Heart right ventricle (tissue), 16 donors: ENCODE measurements at places on chromosomes 16 and 17.

DNA sequence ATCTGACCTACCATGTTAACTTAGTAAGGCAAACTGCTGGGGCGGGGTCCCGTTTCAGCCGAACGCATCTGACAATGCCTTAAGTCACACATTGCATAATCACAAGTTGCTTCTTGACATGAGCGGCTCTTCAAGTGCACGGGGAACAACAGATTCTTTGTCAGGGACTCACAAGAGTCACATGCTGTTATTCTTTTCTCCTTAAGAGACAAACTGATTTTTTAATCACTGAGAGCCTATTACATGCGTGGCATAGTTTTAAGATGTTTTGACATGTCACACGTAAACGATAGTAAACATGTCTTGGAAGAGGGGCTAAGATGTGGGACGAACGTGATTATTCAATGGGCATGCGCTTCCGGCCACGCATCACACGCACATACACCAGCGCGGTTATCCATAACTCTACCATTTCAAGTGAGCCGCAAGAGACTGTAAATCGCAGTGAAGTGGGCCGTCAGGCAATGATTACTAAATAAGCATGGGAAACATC, 63.4 kb downstream of the ADCY9 start:
- no peak for DNase-seq

DNA sequence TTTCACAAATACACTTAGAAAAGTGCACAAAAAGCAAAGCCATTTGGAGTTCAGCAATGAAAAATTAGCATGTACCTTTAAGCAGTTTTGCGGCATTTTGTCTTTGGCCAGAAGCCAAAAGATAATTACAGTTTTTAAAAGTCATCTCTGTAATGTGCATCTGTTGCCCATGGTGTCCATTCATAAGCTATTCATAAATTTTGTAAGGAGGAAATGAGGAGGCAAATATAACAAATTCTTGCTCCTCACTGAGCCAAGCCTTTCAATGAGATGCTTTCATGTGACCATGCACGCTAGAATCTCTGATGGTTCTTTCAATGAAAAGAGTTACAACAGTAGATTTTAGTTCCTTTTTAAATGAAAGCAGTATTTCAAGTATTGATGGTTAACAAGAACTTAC, 247.1 kb upstream of the MON1B start:
- DNase-seq = no peak

GRCh38 chr17:57751348-57751971, 6.4 kb upstream of the CCDC182 start:
- DNase-seq = no peak

- DNase-seq = no peak
Measured at GRCh38 chr17:48236681-48237134, 129.1 kb downstream of the SNX11 start.

DNA sequence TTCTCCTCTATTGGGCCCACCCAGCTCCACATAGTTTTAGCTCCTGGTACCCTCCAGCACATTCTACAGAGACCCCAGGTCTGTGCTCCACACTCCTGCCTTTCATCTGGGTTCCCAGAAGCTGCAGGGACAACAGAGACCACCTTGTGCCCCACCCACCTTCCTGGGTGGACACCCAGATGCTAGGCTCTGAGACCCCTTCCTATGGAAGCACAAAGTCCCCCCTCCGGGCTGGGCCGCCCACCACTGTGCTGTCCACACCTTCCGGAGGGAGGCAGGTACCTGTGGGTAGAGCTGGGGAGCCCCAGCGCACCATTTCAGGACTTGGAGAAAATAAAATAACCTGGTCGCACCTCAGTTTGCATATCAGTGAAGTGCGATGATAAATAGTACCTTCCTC, 224.9 kb upstream of the FOXF1 start:
- no peak for DNase-seq

DNA sequence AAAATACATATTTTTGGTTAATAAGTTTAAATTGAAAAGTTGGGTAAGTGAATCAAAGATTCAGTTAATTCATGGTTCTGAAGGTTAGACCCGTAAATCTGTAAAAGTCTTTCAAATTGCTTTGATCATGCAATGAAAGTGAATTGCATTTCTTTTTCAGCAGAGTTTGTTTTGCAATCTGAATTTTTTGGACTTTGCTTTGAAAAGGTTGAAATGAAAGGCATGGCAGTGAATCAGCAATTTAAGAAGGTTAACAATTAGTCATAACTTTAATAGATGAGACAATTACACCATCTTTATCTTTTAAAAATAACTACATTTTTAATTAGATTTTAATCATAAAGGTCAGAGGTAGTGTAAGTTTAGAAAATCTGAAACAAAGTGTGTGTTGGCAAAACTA, 310.9 kb upstream of the KCNJ16 start:
- no peak for DNase-seq

DNA sequence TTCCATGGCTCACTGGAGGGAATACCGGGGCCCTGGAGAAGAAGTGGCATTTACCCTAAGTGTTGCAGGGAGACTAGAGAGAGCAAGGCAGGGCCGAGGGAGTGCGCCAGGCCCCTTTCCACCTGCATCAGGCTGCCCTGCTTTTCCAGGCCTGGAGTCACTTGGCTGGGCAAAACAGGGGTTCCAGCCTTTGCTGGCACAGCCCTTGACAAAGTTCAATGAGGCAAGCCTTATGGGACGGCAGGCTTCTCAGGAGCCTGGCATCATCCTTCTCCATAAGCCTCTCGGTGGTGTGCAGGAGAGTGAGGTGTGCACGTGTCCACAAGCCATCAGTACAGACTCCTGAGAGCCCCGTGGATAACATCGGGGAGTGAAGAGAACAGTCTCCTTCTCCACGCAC, 27.1 kb downstream of the CACNA1G start:
- no peak for DNase-seq

- DNase-seq = no peak
Measured at GRCh38 chr17:72373910-72374741, 253.3 kb downstream of the SOX9 start.

DNA sequence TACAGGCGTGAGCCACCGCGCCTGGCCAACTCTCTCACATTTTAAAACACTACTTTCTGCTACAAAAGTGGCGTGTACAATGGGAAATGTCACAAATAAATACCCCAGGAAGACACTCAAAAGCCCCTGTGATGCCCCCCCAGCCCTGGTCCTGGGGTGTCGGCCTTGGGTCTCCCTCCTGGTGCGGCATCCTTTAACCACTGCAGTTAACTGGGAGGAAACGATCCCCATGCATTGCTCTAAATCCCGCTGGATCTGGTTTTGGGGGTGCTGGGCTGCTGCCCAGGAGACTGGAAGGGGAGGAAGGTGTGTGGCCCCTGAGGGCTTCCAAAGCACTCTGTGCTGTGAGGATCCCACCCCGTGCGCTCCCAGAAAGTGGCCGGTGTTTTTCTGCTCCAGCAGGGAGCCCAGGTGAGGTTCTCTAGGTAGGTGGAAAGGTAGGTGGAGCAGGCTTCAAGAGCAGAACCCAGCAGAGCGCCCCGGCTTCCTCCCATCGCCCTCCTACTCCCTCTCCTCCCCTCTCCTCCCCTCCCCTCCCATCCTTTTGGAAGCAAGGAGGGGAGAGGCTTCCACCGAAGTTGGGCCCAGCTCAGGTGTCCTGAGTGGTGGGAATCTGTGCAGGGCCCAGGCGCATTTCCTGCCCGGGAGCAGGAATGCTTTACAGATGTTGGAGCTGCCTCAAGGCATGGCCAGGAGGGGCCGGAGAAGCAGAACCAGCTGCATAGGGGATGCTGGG, 363.3 kb downstream of the SEC14L1 start:
- no peak for DNase-seq
